ENCODE measurements at places on chromosomes 6 and 20. TPM values are rescaled to one million over a fixed set of nuclear protein-coding genes. Genes with fewer than 3 reads are reported as not detected.

- no peak for DNase-seq
These were observed 268.5 kb upstream of the ECI2 start for GRCh38 chr6:4403828-4404227.

The ETV7 gene
- 0.51 TPM for total RNA-seq

GRCh38 chr6:27836141-27836782, 75.9 kb downstream of the OR2B2 start:
- no peak for DNase-seq

The CCDC170 gene
- not detected for total RNA-seq

- no peak for DNase-seq
These were observed 119.6 kb upstream of the DOK5 start for GRCh38 chr20:54355631-54356280.

The SRSF12 gene
- not detected for total RNA-seq

DNA sequence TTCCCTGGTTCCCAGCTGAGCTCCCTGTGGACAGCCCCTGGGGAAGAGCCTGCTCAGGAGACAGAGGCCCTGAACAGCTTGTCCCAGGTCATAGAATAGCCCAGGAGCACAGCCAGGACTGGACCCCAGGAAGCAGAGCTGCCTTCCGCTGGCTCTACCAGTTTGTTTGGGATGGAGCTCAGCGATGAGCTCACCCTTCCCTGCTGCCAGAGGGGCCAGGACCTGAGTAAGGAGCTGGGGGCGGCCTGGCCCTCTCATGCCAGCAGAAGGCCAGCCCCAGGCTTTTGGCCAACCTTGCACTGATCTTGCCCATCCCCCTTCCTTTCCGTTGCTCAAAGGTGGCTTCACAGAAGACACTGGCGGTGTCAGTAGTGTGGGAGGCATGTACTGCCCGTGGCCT, 17.5 kb downstream of the MMP24OS start:
- no peak for DNase-seq

Measured in activated B cell treated with CpG ODN at 0.5 μM for 24 hours (primary cell).